Naive thymus-derived CD8-positive, alpha-beta T cell (primary cell): ENCODE measurements at places on chromosomes 7 and 10. TPM values are rescaled to one million over a fixed set of nuclear protein-coding genes. Genes with fewer than 3 reads are reported as not detected.

GRCh38 chr7:101017064-101017777 lies 2.7 kb upstream of the MUC17 start:
- DNase-seq, result peak; percentile 40

GRCh38 chr10:44950326-44951225 lies 9.0 kb upstream of the RASSF4 start:
- DNase-seq, result no peak

GSTO1 gene
- 44.3 TPM for total RNA-seq

TCF7L2 gene
- 6.0 TPM for total RNA-seq

- DNase-seq, result no peak
Observed at GRCh38 chr10:32411797-32412498, 34.0 kb upstream of the CCDC7 start.
